ENCODE measurements at places on chromosomes 12 and 14. TPM values are rescaled to one million over a fixed set of nuclear protein-coding genes. Genes with fewer than 3 reads are reported as not detected.

PRH2 gene
- not detected for total RNA-seq

EP400 gene
- 57.3 TPM for total RNA-seq

PTGER2 gene
- not detected for total RNA-seq

OR4E2 gene
- not detected for total RNA-seq

SLCO1B1 gene
- total RNA-seq, result not detected

All from endothelial cell of umbilical vein (primary cell).